ENCODE measurements at places on chromosomes 3 and 15.

GRCh38 chr3:152922554-152922953, 87.6 kb downstream of the P2RY1 start:
- DNase-seq: no peak

DNA sequence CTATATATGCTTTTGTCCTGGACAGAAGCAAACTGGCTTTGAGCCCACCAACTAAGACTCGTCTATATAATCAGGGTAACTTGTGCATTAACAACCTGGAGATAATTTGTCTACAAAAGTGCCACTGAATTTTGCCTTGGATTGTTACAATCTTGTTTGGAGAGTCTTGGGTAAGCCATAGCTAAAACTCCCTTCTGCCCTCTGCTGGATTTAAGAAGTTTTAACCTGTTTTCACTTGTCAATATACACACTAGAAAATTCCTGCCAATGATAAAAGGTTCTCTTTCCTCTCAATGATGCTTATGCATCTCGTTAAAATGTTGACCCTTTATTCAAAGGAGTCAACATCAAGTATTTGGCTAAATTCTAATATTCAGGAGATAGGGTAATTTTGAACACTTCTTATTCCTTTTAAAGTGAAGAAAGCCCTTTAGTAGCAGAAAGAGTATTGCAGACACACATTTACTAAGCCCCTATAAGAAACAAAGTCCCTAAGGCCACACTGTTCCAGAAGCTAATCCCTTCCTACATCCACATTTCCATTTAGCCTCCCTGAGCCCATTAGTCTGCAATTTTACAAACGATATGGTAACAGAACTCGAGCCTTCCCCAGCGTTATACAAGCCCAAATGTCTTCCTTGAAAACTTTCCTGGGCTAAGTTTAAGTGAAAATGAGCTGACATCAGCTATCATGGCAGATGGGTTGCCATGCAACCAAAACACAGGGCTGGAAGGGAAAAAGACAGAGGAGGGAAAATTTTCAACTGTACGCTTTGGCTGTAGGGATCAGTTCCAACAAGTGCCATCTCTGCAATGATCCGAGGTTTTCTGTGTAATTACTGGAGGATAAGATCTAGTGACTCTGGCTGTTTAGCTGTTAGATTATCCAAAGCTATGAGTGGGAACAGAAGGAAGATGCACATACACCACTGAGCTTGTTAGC, 75.9 kb upstream of the FGF12 start:
- no peak for DNase-seq

DNA sequence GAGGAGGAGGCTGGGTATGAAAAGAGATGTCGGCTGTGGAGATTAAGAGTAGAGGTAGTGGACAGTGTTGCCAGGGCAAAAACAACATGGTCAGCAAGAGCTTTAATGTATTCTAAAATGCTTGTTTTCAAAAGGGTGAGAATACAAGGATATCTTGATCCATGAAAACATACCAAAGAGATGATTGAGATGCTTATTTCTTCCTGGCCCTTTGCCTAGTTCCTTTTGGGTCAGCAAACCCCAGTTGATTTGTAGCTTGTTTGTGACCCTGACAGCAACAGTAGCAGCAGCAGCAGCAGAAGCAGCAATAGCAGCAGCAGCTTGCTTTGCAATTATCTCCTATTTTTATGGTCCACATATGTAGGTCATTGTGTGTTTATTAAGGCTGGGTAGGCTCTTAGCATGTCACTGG, 337.3 kb downstream of the LPP start:
- DNase-seq: no peak

DNA sequence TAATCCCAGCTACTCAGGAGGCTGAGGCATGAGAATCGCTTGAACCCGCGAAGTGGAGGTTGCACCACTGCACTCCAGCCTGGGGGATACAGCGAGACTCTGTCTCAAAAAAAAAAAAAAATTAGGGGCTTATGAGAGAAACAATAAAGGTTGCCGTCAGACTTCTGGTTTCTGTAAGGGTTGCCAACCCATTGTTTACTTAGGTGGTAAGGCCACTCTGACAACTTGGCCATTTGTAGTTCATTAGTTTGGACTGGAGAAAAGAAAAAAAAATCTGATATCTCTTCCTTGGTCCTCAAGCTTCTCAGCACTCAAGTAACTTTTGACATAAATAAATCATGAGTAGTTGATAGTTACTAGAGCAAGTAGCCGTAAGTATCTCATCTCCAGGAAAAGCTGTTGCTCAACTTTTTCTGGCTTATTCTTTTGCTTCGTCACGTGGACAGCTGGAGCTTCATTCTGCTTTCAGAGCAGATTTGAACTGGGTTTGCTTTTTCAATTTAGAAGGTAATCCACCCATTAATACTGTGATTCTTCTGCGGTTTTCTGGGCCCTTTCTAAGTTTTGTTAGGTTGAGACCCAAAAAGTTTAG, 9.4 kb downstream of the SNX1 start:
- DNase-seq: no peak

DNA sequence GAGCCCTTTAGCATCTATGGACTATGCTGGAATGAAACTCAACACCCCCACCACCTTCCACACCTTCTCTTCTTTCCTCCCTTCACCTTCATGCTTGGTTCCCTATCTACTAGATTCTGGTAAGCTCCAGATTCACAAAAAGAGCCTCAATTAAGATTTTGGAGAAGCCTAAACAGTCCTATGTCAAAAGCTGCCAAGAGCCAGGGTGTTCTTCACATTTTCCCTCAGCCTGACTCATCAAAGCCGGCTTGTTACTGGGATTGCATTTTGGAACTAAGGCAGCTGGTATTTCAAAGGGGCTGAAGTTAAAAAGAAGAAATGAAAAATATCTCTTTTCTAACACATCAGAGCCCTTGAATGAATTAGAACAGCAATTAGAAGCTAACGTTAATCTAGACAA, 247.7 kb downstream of the MYRIP start:
- no peak for DNase-seq

DNA sequence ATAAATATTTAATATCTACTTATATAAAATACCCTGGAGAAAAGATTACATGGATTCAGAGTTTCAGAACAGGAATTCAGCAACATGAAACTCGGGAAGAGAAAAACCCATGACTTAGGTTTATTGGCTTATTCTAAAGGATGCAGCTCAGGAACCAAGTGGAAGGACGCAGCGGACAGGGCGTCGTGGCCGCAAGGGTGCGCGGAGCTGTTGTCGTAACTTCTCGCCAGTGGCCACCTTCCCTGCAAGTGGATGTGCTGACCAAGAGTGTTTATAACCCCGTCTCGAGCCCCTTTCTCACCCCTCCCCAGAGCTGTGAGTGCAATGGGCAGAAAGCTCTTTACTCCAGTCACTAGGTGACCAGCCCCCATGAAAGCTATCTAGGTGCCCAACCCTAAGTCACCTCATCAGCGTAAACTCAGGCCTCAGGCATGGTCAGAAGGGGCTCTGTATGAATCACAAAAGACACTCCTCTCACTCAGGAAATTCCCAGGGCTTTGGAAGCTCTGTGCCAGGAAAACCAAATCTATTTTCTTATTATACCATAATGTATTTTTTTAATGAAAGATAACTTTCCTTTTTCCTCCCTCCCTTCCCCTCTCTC, 77.3 kb downstream of the CHRNA7 start:
- DNase-seq: no peak

- no peak for DNase-seq
Measured at GRCh38 chr3:126109880-126110235, 25.9 kb upstream of the SLC41A3 start.

DNA sequence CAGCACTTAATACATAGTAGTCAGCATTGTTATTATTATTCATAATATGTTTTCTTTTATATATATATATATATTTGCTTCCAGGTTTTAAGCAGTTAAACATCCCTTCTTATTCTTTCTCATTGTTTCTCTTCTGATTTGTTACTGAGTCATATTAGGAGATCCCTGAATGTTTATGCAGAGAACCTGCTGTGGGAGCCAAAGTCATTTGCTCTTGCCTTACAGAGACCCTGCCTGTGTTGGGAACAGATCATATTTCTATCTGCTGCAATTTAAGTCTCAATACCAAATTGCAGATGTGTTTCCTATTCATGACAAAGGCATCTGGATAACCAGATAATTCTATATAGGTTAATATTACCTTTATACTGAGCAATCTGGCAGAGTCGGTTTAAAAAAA, 323.0 kb upstream of the UMPS start:
- DNase-seq: no peak

GRCh38 chr3:171193693-171194092, 167.2 kb upstream of the SLC2A2 start:
- no peak for DNase-seq

DNA sequence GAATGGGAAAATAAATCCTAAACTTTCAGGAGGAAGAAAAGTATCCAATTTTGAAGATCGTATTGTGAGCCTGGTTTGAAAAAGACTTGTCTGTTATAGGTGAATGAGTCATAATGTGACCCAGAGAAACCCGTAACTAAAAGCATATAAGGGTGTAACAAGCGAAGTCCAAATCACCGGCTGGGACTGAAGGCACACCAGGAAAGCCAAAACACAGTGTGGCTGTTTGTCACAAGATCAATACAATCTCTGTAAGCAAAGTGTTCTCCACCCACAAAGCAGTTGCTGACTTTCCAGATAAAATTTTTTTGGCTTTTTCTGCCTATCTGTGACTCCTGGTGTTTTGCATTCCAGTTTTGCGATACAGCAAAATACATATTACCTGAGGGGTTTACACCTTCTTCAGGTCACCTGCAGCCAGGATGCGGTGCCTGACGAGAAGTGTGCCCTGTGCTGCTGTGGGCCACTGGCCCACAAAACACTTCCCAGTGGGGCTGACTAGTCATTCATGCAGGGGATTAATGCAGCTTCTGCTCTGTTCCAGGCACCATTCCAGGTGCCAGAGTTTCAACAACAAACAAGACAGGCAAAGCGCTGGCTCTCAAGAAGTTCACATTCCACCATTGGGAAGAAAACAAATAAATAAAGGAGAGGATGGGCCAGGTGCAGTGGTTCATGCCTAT, 14.4 kb downstream of the HES1 start:
- DNase-seq: no peak

DNA sequence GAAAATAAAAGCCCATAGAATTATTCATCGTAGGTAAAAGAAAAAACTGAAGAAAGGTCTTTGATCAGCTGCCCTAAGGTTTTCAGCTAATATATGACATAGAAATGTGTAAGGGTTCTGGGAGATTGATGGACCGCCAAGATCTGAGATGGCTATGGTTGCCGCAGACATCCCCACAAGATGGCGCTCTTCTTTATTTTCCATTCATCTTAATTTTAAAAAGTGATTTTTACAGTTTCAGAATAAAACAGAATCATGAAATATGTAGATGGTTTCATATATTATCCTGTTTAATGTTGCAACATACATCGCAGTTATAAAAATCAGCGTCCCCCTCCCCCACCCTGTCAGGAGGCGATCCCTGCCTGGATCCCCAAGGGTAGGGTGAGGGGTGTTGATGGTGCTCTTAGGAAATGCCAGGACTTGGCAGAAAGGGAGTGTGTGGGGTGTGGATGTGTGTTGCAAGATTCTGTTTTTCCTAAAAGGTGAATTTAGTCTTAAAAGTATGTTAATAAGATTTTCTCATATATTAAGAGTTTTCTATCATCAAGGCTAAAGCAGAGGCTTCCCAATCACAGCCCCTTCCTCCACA, 68.8 kb downstream of the ANXA2 start:
- peak; percentile 5 for DNase-seq

- DNase-seq: no peak
Measured at GRCh38 chr15:37045859-37046740, 54.2 kb downstream of the MEIS2 start.

DNA sequence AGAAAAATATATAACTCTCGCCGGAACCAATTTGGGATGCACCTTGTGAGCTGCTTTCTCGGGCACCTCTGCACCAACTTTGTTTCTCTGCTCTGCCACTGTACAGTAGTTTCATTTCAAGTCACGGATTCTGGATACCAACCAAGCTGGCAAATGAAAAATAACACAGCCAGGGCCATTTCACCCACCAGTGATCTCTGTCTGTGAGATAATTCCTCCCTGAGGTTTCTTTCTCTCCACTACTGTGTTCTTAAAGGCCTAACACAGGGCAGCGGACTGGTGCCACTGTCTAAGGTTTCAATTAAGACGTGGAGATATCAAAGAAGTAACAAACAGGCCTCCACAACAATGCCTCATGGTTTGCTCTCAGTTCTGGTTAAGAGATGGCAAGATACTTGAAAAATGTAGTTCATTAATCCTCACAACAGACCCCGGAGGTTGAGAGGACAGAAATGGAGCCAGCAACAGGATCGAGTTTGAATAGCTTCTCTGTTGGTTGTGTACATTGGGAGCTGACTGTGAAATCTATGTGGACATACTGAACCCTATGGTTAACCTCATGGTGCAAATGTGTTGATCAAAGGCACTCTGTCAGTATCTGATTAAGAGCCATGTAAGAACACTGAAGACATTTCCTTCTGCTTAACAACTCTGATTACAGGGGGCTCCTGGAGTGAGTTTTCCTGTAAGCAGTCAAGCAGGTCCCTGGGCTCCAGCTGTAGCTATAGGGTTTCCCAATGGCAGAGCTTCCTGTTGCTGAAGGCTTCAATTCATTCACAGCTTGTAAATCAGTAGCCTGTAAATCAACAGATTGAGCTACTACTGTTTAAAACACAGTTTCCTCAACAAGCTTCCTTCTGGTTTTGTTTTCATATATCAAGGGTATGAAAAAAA, 470.5 kb downstream of the EPHA3 start:
- no peak for DNase-seq

DNA sequence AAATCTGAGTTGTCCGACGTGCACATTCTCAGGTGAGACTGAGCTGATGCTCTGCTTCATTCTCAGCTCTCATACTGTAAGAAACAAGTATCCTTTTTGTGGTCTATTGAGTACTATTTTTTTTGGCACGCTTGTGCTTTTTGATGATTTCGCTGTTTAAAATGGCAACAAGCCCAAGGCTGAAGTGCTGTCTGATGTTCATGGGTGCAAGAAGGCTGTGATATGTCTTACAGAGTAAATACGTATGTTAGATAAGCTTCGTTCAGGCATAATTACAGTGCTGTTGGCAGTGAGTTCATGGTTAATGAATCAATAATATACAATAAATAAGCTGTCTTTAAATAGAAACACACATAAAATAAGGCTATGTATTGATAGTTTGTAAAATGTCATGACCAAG, 27.2 kb downstream of the AQR start:
- no peak for DNase-seq

GRCh38 chr3:49422379-49423248, at the start of gene AMT:
Gene AMT, minus strand, starts transcription at chr3:49422473. Its CDS starts 23 bp downstream, at chr3:49422450.
- no peak for DNase-seq

GRCh38 chr15:87619161-87619960, 637.2 kb downstream of the NTRK3 start:
- DNase-seq: no peak

DNA sequence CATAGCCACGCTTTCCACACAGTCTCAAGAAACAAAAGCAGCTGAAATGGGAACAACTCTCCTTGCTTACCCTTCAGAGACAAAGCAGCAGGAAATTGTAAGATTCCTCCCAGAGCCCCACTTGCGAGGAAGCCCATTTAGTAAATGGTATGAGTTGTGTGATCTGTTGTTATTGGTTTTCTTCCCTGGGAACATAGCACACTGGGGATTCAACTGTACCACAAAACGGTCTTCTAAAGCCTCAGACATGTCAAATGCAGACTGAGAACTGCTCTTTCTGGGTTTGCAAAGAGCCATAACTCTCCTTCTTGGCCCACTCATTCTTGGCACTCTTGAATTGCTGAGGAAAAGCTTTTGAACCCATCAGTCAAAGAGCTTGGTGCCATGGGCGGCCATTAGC, 101.0 kb upstream of the COL8A1 start:
- no peak for DNase-seq

- no peak for DNase-seq
Measured at GRCh38 chr3:60417576-60417975, 833.7 kb downstream of the FHIT start.

GRCh38 chr3:153853163-153853562, 268.0 kb upstream of the ARHGEF26 start:
- no peak for DNase-seq

Data from activated CD8-positive, alpha-beta memory T cell treated with anti-CD3 and anti-CD28 coated beads for 1 hour (primary cell).